Activated gamma-delta T cell (primary cell): ENCODE measurements at places on chromosomes 5 and 9.

DNA sequence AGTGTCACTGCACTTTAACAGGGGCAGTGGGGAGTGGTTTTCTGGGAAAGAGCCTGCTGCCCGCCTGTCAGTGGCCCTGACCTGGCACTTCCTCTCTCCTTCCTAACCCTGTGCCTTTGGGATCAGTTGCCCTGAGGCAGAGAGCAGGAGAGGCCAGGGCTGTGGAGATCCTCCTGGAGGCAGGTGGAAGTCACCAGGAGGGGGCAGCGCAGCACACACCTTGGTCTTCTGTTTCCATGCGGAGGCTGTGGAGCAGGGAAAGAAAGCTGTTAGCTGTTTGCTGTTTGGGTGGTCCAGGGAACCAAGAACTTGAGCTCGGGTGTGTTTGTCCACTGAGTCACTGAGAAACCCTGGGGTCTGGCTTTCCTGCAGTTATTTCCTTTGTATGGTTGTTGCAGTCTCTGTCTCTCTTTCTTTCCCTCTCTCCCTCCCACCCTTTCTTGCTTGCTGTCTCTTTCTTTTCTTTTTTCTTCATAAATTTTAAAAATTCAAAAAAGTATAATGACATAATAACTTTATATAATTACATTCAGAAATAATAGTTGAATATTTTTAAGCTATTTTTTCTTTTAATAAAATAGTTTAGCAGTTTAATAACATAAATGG lies 28.1 kb downstream of the NTRK2 start:
- DNase-seq: no peak

DNA sequence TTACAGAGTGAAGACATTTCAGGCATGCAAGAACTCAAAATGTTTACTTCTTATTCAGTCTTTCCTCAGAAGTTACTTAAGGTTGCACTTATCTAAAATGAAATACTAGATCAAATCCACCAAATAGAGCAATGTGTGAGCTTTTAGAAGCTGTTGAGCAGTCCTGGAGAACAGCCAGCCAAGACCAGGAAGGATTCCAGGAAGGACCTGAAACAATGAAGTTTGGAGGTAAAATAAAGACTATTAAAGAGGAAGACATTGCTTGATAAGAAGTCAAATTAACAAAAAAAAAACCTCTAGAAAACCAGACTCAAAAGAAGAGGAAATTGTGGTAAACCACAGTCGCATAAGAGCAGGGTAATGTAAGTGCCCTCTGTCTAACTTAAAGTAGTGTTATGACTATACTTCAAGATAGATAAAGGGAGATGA lies 156.2 kb upstream of the S1PR3 start:
- no peak for DNase-seq

- DNase-seq: no peak
These were observed 72.2 kb upstream of the ORM1 start for GRCh38 chr9:114250648-114251047.

DNA sequence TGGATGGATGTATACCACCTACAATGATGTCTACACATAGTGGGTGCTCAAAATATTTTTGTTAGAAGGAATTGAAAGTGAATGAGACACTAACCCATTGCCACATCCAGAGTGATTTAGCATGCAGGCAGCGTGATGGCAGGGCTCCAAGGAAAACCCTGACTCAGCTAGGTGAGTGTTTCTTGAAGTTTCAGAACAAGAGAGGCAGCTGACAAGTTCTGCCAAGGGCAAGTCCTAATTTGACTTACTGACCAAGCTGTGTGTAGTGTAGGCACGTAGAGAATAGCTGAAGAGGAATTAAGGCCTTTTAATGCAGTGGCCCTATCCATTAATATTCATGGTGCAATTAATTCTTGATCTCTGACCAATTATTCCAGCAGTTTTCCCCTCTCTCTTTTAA lies 107.8 kb upstream of the ATP10B start:
- no peak for DNase-seq

GRCh38 chr9:87829756-87830155 lies 52.9 kb upstream of the SPATA31E1 start:
- DNase-seq: no peak

DNA sequence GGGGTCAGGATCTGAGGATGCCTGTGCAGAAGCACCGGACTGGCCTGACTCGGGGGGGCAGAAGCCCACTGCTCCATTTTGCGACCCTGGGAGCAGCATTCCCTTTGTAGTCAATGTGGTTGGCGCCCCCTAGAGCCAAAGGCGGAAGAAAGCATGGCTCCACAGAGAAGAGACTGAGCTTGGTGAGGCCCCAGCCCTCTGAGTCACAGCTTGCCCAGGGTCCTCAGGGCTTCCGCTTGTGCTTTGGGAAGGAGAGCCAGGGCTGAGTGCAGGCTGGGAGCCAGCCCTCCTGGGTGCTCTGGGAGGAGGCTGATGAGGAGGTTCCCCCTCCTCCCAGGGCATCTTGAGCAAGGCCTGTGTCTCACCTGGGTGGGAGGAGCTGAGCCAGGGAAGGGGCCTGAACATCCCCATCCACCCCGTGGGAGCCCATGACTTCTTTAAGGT lies 5.5 kb upstream of the AQP3 start:
- DNase-seq: no peak

DNA sequence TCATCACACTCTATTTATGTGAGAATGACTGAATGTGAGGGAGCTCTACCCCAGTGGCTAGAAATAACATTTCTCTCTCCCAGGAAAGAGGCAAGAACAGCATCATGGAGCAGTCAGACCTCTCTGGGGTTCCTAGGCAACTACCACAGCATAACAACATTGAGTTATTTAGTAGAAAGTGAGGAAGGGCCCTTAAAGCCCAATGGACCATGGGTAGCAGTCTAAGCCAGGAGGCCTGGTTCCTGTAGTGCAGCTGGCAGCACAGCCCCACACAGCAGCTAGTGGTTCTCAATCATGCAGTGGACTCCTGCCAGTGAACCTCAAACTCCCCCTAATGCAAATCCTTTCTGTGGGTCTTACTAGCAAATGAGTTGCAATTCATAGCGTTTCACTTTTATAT lies 55.3 kb downstream of the SPEF2 start:
- no peak for DNase-seq

GRCh38 chr9:92663126-92663525 lies 6.8 kb downstream of the IPPK start:
- DNase-seq: no peak

- no peak for DNase-seq
These were observed 192.6 kb downstream of the ESM1 start for GRCh38 chr5:54792611-54793404.
